ENCODE measurements at places on chromosomes 2 and 18.
A peak's percentile ranks its signal among the peaks of the same experiment; 100 is the strongest.

DNA sequence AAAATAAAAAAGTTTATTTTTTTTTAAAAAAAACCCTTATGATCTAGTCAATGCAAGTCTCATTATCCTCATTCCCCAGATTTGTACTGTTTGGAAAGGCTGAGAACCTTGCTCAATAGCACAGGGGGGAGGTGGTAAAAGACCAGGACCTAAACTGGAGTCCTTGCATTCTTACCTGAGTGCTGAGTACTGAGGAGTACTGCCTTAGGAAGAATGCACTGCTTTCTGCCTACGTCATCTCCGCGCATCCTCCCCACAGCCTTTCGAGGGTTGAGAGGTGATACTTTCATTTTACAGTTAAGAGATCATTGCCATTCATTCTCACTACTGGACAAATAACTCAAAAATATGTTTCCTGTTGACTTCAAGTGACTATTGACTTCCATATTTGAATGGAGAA is 73.8 kb downstream of the MAP3K20 start:
- peak; percentile 7 for DNase-seq

- no peak for DNase-seq
Measured at GRCh38 chr2:50133766-50134165, 898.2 kb downstream of the NRXN1 start.

- DNase-seq, result no peak
Measured at GRCh38 chr2:40448476-40449079, 3.3 kb downstream of the SLC8A1 start.

DNA sequence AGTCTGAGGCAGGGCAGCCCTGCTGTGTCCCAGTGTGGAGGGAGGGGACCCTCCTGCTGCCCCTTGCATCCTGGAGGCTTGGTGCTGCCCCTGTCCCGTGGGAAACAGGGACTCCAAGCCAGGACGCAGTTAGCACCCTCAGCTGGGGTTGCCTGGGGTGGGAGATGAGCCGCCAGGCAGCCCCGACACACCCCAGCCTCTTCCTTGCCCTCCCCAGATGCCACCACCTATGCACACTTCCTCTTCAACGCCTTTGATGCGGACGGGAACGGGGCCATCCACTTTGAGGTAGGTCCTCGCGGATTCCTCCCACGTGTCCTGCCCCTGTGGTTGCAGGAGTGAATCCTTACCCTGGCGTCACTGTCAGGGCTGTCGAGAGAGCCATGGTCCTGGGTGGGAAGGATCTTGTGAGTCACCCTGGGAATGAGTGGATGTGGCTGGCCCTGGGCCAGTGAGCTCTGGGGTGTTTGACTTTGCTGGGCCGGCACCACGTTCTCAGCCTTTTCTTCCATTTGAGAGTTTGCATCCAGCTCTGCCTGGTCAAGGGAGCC is 27.5 kb upstream of the FAHD2A start:
- DNase-seq, result no peak

DNA sequence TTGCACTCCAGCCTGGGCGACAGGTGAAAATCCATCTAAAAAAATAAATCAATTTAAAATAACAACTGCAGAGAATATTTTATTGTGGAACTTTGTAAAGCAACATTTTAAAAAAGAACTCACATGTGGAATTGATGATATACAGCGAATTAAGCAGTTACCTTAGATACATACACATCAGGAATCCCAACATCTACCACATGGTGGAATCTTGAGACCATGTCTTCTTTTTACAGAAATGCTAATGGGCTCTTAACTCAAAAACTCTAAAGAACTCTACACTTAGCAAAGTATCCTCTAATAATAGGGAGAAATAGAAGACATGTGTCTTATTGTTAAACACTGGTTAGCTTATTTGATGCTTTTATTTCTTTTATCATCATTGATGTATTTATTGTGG is 373.6 kb downstream of the CDH7 start:
- DNase-seq, result no peak

DNA sequence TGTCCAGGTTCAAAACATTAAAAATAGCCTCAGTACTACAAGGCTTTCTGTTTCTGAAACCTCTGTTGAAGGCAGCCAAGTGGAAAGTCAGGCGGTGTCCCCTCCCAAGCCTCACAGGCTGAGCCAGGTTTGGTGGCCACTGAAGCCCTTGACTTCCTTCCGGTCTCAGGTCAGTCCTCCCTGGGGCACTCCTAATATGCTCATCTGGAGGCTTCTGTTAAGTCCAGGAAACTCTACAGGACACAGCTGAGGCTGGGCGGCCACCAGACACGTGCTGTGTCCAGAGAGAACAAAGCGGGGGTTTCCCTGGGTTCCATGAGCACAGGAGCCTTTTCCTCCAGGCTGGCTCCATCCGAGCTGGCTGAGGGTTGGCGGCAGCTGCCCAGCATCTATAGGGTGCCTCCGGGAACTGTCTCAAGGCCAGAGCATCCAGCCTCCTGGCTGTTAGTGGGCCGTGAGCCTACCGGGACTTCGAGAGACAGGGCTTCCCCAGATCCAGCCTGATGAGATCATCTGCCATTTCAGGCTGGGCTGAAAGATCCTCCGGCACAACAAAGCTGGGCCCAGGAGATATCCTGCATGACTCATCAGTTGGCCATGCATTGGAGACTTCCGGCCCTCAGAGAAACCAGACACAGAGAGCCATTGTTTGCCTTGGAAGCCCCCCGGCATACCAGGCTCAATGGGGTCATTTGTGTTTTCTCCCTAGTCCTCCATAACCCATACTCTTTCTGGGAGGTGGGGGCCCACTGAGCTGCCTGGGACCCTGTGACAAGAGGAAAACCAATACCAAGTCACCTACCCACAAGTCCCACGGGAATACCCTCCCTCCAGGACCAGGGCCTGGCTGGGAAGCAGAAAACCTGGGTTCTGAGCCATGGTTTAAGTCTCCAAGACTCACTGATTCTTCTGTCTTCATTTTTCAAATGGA is 71.7 kb downstream of the HS1BP3 start:
- no peak for DNase-seq

GRCh38 chr18:49529596-49529995 is 32.3 kb upstream of the LIPG start:
- no peak for DNase-seq

DNA sequence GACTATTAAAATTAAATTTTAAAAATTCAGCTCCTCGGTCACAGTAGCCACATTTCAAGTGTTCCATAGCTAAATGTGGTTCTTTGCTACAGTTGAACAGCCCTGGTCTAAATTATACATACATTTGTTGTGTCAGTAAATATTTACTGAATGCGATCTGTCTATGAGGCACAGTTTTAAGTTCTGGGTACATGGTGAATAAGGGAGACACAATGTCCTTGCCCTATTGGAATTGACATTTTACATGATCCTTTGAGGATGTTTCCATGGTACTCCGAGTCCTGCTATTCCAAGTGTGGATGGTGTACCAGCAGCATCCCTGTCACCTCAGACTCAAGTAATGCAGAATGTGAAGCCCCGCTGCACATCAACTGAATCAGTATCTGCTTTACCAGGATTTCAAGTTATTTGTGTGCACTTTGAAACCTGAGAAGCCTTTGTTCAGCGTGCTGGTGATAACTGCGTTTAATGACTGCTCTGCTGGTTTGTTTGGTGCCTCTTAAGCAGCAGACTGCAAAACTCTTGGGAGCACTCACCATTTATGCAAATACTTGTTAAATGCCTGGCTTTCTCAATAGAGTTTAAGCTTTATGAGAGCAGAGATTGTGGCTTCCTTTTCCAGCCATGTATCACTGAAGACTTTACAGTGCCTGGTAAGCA is 1.5 kb downstream of the GALNT1 start:
- no peak for DNase-seq

- no peak for DNase-seq
Measured at GRCh38 chr2:73101626-73102256, 11.0 kb downstream of the RAB11FIP5 start.

DNA sequence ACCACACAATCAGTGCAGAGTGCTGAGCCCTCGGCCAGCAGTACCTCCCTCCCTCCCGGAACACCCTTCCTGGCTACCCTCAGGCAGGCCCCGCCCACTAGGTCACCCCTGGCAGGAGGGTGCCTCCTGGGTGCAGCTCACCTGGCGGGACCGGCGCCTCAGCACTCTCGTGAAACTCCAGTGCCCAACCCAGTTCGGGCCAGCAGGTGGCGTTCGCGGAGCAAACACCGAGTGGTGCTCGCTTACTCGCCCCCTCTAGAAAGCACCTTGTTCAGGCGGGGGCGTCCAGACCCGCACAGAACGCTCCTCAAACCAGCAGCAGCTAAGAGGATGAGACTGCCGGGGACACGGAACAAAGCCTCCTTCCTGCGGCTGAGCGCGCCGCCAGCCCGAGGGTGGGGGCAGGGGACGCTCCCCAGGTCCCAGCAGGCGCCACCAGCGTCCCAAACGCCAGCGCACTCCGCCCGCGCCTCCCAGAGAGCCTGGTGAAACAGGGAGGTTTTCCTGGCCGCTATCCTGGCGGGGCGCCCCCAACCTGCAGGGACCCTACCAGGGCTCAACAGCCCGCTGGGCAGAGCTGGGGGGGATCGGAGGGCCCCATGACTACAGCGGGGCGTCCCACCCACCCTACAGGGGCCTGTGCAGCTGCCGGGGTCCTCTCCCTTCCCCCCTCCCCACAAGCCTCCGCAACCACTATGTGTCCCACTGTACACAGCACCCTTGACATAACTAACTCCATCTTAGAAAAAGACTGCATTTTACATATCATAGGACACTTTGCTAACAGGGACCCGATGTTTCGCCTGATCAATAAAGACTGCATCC is 44.7 kb downstream of the MRPS5 start:
- peak; percentile 95 for DNase-seq

- no peak for DNase-seq
Measured at GRCh38 chr2:52356556-52356955, 1324.6 kb upstream of the NRXN1 start.

GRCh38 chr18:79378536-79379250 is 17.0 kb upstream of the NFATC1 start:
- DNase-seq, result peak; percentile 83

DNA sequence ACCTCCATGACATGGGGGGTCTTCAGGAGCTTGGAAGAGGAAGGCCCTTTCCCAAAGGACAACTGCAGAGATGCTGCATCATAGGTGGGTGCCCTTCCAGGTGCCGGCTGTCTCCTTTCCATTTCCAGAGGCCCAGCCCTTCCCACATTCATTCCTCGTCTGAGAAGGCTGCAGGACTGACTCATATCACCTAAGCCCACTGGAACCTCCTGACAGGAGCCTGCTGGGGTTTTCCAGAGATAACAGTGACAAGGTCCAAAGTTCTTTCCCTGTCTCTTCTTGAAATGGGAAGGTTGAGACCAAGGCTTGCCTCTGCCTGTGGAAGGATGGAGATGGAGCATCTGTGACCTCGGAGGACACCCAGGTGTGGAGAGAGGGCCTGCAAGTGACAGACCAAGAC is 3.6 kb upstream of the PRSS56 start:
- no peak for DNase-seq

GRCh38 chr2:16395601-16396000 is 270.0 kb downstream of the CYRIA start:
- DNase-seq, result no peak
